ENCODE measurements at places on chromosomes 16 and 17. TPM values are rescaled to one million over a fixed set of nuclear protein-coding genes. Genes with fewer than 3 reads are reported as not detected.
A peak's percentile ranks its signal among the peaks of the same experiment; 100 is the strongest.

DNA sequence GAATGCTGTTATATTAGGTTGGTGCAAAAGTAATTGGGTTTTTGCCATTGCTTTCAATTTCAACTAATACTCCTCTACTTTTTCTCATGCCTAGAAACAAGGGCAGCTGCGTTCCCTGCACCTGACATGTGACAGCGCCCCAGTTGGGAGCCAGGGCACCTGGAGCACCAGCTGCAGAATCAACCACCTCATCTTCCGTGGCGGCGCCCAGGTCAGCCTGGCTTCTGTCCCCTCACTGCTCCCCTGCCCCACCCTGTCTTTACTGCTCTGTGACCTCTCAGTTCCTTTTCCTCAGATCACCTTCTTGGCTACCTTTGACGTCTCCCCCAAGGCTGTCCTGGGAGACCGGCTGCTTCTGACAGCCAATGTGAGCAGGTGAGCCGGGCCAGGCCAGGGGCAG is 16.4 kb upstream of the ITGAD start:
- DNase-seq = no peak

The MYH3 gene
- not detected for polyA plus RNA-seq

The PRSS27 gene
- polyA plus RNA-seq = 0.80 TPM

DNA sequence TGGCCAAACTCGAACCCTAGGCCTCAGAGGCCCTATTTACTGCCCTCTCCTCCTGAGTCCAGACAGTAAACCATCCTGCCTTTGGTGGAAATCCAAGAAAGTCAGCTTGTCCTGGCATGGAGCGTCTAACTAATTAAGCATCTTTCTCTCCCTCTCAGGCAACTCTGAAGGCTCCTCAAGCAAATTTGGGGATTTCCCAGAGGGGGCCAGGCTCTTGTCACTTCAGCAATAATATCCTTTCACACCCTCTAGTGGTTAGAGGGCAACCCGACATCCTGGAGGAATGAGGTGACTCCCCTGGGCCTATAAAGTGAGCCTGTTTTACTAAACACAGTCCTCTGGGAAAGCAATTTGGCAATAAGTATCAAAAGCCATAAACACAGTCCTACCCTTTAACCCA is 60.4 kb downstream of the NOG start:
- peak; percentile 64 for DNase-seq

GRCh38 chr17:55350825-55351205 is 70.8 kb downstream of the MMD start:
- DNase-seq = no peak

DNA sequence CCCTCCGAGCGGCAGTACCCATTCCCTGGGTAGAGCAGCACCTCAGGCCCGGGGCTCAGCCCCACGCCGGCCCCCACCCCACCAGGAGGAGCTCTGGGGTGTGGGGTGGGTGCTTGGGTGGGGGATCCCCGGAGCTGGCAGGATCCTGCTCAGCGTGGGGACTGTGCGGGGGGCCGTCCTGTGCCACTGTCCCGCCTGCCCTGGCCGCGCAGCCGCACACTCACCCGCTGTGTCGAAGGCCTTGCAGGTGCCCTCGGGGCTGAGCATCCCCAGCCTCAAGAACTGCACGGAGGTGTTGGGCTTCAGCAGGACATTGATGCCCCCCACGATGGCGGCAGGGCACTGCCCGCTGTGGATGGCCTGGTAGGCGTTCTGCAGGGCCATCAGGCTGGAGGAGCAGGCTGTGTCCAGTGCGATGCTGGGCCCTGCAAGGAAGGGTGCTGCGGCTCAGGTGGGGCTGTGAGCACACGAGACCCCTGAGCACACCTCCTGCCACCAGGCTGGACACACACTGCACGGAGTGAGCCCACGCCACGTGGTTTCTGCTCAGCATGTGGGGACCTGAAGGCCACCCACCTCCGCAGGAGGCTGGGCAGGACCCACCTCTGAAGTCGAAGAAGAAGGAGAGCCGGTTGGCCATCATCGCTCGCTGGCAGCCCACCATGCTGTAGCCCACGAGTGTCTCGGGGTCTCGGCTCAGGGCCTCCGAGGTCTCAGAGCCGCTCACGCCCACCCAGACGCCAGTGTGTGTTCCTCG is 4.9 kb downstream of the FASN start:
- DNase-seq = no peak

The KRTAP3-1 gene
- not detected for polyA plus RNA-seq

- DNase-seq = no peak
Measured at GRCh38 chr17:82658796-82659452, 10.7 kb upstream of the WDR45B start.

The CASKIN1 gene
- polyA plus RNA-seq = not detected

DNA sequence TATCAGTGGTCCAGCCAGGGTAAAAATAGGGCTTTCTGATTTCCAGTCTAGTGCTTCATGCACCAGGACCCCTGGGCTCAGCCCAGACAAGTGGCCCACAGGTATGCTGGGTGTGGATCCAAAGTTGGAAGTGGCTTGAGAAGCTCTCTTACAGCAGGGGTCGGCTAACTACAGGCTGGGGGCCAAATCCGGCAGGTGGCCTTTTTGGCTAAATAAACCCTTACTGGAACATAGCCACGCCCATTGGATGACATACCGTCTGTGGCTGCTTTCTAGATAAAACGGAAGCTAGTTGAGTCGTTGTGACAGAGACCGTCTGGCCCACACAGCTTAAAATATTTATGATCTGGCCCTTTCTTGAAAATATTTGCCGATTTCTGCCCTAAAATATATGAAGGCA is 119.0 kb upstream of the CDC42EP4 start:
- DNase-seq = peak; percentile 38

The NEUROD2 gene
- polyA plus RNA-seq = not detected

GRCh38 chr17:27751166-27751565 is 49.2 kb downstream of the NOS2 start:
- DNase-seq = no peak

GRCh38 chr17:46191322-46192188 is 1.7 kb downstream of the KANSL1 start:
- peak; percentile 83 for DNase-seq

The HOXB6 gene
- 6.6 TPM for polyA plus RNA-seq

DNA sequence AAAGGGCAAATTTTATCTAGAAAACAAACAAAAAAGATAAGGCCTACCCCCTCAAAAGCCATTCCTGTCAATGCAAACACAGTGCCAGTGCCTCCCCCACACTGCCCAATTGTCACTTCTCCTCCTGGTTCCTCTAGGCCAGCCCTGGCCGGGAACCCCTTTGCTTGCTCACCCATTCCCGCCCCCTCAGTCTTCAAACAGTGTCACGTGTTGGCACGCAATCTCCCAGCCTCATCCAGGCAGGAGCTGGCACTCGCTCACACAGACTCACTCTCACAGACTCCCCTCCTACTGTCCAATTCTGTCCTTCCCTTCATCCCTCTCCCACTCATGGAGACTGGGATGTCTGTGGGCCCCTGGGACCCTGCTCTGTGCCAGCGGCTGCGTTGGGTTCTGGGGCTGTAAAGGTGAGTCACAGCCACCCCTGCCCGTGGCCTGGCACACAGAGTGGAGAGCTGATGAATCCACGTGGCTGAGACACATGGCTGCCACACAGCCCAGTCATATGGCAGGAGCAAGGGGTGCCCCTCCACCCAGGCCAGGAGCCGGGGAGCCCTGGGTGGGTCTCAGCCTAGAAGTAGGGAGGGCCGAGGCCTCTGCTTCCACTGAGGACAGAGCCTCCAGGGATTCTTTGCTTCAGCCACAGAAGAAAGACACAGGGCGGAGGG is 54.8 kb downstream of the VAC14 start:
- DNase-seq = peak; percentile 99

DNA sequence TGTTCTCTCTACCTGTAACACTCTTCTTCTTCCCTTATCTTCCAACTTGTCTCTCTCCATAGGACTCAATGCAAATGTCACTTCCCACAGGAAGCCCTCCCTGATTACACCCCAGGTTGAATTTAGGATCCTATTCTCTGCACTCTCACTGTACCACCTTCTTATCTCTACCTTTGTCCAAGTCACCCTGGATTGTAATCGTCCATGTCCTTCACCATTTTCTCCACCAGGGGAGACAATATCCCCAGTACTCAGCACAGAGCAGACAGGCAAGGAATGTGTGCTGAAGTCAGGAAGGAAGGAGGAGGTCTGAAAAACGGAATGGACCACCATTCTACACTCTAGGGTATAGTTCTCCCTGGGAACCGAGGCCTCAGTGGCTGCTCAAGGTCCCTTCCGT is 14.2 kb downstream of the C16orf82 start:
- DNase-seq = peak; percentile 19

The CAMTA2 gene
- 28.8 TPM for polyA plus RNA-seq

- DNase-seq = no peak
Measured at GRCh38 chr16:67780847-67781564, 25.4 kb downstream of the RANBP10 start.

The CDK5R1 gene
- polyA plus RNA-seq = 0.63 TPM

DNA sequence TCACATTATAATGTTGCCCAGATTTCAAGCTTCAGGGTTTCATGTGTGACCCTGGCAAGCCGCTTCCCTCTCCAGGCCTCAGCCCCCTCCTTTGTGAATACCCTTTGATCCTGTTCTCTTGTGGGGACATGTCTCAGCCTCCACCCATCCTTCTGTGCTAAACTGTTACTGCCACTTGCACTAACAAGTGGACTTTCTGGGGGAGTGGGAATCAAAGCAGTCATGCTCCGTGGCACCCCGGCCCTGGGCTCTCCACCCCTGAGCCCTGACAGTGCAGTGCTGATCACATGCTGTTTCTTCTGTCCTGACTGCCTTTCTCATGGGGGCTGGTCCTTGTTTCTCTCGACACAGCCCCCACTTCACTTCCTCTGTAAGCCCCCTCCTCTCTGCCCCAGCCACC is 9.7 kb upstream of the DCAF7 start:
- no peak for DNase-seq

- no peak for DNase-seq
Measured at GRCh38 chr17:33545124-33545523, 252.0 kb upstream of the ASIC2 start.

The UMOD gene
- polyA plus RNA-seq = not detected

DNA sequence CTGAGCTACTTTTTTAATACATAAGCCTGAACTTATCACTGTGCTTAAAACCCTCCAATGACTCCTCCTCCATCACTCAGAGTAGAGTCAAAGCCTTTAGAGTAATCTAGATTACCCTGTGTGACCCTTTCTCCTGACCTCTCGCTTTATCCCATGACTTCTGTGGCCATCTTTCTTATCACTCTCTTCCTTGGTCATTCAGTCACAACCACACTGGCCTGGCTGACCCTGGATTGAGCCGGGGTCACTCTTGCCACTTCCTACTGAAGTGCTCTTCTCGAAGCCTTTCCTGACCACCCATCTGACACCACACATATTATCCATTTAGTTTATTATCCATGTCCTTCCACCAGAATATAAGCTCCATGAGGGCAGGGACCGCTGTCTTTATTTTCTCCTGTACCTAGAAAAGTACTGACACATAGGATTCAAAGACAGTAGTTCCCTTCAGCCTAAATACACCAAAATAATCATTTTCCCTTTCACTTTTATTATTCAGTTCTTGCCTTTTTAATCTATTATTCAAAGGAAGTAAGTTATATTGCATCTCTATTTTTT is 28.0 kb upstream of the ABCA9 start:
- no peak for DNase-seq

GRCh38 chr16:49345829-49346228 is 27.8 kb upstream of the C16orf78 start:
- peak; percentile 13 for DNase-seq

The OR1A2 gene
- polyA plus RNA-seq = not detected

GRCh38 chr17:35554668-35555067 is 6.0 kb downstream of the SLFN14 start:
- peak; percentile 39 for DNase-seq

DNA sequence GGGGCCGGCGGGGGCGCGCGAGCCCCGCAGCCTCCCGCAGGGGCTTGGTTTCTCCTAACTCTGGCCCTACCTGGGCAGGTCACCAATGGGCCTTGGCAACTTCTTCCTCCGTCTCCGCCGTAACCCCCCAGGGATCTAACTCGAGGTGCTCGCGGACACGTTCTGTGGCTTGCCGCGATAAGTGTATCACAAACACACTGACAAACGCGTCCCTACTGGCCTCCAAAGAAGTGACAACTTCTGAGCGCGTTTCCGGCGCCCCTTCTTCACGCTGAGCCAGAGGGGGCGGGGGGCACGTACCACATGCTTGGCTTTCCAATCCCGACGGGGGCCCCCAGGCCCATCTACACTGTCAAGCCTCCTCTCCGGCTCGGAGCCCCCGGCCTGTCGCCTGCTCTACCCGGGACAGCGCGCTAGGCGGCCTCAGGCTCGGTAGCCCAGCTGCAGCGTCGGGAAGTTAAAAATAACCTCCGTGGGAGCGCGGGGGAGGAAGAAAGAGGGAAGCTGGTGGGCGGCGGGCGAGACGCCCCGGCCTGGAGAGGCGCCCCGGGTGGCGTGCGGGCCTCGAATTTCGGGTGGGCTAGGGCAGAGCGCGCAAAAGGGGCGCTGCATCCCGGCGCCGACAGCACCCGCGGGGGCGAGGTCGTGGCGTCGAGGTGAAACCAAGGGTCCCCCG is 725 bp upstream of the SPHK1 start:
- peak; percentile 84 for DNase-seq

DNA sequence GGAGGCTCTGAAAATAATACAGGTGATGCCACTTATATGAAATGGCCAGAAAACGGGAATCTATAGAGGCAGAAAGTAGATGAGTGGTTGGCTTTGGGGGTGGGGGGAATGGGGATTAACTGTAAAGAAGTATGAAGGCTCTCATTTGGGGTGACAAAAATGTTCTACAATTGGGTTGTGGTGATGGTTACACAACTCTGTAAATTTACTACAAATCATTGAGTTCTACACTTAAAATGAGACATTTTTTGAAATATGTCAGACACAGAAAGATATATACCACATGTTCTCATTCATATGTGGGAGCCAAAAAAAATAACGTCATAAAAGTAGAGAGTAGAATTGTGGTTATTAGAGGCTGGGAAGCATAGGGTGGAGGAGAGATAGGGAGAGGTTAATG is 25.7 kb downstream of the ARHGAP17 start:
- DNase-seq = no peak

The METTL2A gene
- 19.2 TPM for polyA plus RNA-seq

DNA sequence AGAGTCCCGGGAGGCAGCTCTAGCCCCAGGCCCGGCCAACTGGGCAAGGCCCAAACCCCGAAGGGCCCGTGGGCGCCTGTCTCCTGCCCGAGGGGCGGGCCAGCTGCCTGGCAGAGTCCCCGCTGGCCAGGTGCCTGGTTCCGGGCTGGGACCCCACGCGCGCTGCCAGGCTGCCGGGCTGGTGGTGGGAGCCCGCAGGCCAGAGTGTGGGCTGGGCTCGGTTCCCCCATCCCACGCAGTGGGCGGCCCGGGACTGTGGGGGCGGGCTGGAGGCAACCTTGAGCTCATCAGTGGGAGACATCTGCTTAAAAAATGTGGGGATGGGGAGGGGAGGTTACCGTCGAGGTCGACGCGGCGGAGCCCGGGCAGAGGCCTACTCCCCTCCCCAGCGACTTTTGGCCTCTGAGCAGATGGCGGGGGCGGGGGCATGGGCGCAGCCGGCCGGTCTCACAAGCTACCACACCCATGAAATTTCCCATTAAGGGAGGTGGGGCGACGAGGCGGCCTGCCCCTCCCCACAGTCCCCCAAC is 176.4 kb upstream of the GSE1 start:
- peak; percentile 44 for DNase-seq

The TMC7 gene
- 1.4 TPM for polyA plus RNA-seq
